ENCODE measurements at places on chromosomes 6 and 20.

GRCh38 chr6:138455746-138456400 is 43.4 kb downstream of the NHSL1 start:
- peak; percentile 61 for DNase-seq

GRCh38 chr6:83055366-83055964 is 10.2 kb downstream of the UBE3D start:
- DNase-seq = peak; percentile 64

DNA sequence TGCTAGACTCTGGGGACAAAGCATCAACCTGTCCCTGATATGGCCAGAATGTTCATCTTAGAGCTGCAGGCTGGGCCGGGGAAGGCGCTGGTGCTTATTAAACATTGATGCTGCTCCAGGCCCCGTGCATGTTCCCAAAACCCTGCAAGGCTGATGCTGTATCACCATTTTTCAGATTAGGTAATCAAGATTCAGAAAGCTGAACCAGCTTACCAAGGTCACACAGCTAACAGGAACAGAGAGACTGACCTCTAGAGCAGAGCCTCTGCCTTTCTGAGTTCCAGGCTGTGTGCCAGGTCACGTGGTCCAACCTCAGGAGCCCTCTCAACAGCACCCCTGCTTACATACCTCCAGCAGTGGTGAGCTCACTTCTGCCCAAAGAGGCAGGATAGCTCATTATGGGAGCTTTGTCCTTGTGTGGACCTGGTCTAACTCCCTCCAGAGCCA is 16.1 kb upstream of the VSTM2L start:
- no peak for DNase-seq

DNA sequence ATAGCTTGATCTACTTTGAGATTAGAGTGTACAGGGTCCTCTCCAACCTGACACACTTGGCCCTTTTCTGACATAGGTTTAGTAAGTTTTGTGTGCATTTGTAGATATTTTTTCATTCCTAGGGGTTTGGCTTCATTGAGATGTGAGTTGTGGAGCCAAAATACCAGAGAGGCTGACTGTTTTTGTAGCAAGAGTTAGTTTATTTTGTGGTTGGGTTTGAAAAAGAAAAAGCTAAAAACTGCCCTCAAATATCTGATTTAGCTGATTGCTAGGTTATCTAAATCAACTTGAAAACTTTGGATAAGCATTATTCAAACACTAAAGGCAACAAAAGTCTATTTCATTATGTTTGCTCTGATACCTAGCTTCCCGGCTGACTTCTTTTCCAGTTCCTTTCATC is 164.7 kb upstream of the CENPW start:
- no peak for DNase-seq

DNA sequence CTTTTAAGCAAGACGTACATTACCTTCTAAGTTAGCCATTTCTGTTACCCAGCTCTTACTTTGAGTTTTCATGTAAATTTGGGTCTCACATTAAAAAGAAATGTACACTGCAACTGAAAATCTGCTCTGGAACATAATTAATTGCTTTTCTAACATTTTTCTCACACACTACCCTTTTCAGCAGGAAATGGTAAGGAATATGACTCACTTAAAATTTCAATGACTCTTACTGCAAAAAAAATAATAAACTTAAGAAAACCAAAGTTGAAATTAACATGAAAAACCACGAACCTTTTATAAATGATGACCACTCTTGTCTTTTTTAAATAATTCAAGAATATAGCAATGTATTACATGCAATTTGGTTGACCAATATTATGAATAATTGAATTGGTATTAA is 1.3 kb downstream of the CGA start:
- no peak for DNase-seq

Data from NCI-H1105 treated with DMSO at 0.1 percent for 48 hours (cell line).